ENCODE measurements at places on chromosomes 11 and 22.

DNA sequence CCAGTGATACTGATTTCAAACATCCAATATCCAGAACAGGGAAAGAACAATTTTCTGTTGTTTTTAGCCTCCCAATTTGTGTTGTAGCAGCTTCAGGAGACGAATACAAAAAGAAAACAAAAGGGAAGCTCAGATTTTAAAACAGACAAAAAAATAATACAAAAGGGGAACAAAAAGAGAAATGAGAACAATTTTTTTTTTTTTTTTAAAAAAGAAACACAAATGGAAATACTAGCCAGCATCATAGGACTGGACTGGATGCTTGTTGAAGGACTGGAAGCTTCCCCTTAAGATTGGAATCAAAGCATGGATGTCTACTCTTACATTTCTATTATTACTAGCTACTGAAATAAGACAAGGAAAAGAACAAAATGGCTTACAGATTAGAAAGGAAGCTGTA is 46.5 kb upstream of the SORL1 start:
- no peak for DNase-seq

GRCh38 chr11:17294033-17294432 is 17.5 kb downstream of the NUCB2 start:
- DNase-seq, result no peak

DNA sequence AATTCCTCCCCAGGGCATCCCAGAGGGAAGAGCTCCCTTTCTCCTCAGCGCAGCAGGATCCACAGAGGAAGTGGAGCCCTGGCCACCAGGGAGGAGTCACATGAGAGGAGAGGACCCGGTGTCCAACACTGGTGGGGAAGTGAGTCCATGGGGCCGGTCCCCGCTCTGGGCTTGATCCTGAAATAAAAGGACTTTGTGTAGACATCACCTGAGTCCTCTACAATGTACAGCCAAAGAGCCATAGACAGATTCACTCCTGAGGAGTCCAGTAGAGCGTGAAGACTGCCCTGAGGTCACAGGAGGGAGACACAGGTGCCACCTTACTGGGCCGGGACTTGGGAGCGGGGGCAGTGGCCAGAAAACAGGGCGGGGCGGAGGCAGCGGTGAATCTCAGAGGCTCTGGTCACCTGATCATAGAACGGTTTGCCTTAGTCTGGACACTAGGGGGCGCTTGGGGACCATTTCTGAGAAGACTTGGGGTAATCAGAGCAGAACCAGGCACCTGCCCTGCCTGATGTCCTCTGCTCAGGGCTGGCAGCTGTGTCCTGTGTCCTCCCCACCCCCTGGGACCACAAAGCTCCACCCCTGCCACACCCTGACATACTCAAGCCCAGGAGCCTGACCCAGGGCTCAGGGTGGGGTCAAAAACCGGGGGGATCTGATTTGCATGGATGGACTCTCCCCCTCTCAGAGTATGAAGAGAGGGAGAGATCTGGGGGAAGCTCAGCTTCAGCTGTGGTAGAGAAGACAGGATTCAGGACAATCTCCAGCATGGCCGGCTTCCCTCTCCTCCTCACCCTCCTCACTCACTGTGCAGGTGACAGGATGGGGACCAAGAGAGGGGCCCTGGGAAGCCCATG is 112.7 kb downstream of the VPREB1 start:
- DNase-seq, result peak; percentile 12

DNA sequence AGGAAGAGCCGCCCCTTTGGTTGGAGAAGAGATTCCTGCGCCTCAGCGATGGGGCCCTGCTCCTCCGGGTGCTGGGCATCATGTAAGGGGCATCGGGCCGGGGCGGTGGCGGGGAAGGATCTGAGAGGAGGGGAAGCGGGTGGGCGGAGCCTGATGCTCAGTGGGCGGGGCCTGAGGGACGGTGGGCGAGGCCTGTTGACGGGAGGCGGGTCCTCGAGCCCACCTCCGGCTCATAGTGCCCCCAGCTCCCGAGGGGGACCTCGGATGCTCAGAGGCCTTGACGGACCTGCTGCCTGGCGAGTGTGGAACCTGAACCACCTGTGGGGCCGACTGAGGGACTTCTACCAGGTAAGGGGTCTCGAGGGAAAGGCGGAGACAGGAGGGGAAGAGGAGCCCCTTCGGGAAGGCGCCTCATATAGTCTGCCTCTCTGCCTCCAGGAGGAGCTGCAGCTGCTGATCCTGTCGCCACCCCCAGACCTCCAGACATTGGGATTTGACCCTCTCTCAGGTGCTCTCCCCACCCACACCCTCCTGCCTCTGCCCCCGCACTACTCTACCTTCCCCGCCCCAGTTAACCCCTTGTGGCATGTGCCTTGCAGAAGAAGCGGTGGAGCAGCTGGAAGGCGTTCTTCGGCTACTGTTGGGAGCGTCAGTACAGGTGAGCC is 799 bp downstream of the CCDC88B start:
- no peak for DNase-seq

- peak; percentile 90 for DNase-seq
Observed at GRCh38 chr11:12287009-12287373, 90.4 kb upstream of the PARVA start.

DNA sequence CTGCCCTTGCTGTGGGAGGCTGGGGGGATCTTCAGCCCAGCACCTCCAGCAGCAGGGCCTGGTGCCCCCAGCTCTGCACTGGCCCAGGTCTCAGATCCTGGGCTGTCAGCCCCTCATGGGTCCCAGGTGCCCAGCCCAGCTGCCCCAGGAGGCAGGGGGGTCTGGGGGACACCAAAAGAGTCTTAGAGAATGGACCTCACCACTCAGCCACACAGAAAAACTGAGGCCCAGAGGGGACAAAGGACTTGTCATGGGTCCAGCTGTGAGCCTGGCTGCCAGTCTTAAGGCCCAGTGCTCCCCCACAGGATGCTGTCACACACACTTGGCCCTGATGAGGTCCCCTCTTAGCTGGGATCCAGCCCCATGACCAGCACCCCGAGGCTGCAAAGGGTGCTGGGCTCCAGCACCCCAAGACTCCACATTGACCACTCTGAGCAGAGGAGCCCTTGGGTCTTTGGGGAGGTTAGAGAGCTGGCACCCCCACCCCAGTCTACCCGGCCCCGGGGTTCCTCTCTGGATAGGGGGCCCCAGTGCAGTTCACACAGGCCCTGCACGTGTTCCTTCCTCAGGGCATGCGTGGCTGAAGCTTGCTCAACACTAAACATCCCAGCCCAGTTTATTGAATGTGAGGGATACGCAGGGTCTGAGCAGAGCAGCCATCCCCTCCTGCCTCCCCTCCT is 54.4 kb downstream of the IGLL5 start:
- DNase-seq, result no peak

- DNase-seq, result no peak
Observed at GRCh38 chr22:28935713-28936112, 52.3 kb downstream of the ZNRF3 start.

GRCh38 chr11:16078936-16079335 is 277.4 kb downstream of the SOX6 start:
- DNase-seq, result no peak

DNA sequence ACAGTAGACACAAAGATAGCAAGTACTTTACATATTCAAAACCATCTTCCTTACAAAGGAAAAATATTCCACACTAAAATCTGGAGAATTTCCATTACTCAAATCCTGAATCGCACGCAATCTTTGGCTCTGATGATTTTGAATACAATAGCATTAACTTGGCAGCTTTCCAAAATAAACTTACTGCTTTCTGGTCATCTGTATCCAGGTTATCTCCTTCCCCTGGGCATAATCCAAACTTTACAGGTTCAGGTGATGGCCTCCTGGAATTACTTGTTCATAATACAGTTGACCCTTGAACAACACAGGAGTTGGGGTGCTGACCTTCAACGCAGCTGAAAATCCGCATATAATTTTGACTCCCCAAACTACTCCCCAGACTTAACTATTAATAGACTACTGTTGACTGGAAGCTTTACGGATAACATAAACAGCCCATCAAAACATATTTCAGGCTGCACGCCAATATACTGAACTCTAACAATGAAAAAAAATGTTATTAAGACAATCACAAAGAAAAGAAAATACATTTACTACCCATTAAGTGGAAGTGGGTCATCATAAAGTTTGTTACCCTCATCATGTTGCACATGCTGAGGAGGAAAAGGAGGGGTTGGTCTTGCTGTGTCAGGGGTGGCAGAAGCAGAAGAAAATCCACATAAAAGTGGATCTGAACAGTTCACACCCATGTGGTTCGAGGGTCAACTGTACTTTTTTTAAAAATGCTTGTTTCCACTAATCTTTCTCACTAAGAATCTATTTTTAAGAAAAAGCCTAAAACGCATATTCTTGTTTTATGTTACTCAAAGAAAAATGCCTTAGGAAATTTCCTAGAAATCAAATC is 6.5 kb downstream of the MTMR2 start:
- DNase-seq, result no peak

- DNase-seq, result no peak
Observed at GRCh38 chr11:79185351-79185750, 255.5 kb downstream of the TENM4 start.

DNA sequence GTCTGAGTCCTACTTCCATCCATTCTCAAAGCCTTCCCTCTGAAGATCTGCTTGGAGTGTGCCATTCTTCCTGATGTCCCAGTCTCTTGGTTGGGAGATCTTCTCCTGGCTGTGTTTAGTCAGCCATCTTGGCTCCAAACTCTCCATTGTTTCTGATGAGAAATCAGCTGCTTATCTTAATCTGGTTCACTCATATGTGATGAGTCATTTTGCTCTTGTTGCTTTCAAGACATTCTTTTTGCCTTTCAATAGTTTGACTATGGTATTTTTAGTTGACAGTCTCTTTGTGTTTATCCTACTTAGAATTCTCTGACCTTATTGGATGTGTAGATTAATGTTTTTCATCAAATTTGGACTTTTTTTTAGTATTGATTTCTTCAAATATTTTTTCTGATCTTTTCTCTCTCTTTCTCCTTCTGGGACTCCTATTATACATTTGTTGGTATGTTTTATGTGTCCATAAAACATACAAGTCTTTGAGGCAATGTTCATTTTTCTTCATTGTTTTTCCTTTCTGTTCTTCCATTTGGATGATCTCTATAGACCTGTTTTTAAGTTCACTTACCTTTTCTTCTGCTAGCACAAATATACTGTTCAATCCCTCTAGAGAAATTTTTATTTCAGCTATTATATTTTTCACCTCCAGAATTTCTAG is 77.2 kb upstream of the CLPB start:
- DNase-seq, result no peak

GRCh38 chr11:47186076-47186699 is at the start of gene PACSIN3:
PACSIN3 (minus strand) TSS chr11:47186434; CDS start chr11:47182727, 3,707 bp downstream.
- no peak for DNase-seq

DNA sequence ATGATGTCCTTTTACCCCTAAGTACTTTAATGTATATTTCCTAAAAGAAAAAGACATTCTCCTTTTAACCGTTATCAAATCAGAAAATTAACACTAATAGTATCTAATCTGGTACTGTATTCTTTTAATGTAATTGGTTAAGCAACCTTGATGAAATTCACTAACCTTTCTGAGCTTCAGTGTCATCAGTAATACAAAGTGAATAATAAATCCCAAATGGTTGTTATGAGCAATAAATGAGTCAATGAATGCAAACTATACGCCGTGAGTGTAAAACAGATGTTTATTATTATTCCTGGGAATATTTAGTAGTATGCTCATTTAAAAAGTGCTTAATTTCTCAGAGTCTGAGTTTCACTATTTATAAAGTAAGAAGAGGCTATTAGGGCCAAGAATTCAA is 21.5 kb downstream of the UEVLD start:
- no peak for DNase-seq

DNA sequence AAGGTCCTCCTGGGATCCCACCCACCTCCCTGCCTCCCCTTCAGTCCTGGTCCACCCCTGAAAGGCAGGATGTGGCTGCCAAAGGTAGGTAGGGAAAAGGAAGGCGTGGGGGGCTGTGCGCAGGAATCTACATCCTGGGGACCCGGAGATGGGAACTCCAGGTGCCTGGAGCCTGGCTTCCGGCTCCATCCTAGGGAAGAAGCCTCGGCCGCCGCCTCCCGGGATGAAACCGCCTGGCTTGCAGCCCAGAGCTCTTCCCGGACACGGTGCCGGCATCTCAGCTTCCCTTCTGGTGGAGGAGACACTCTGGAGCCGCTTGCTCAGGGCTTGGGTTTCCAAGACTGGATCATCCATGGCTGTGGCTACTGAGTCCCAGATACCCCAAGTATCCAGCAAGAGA is 33.3 kb upstream of the PDGFB start:
- no peak for DNase-seq

GRCh38 chr11:17496406-17496805 is 19.8 kb upstream of the ABCC8 start:
- no peak for DNase-seq

DNA sequence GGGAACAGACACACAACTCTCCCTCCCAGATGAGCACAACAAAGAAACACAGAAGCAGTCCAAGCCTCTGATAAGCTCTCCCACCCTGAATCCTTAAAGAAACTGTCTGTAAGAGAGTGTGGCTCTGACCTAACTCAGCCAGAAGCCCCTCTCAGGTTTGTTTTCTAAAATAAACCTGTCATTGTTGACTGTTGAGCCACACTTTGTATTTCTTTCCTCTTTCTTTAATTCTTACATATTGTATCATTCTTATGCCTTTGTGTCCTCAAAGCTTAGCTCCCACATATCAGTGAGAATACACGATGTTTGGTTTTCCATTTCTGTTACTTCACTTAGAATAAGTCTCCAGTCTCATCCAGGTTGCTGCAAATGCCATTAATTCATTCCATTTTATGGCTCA is 7.8 kb upstream of the OR8D2 start:
- DNase-seq, result no peak

- DNase-seq, result no peak
Observed at GRCh38 chr22:20436768-20437612, 635 bp downstream of the SCARF2 start.

DNA sequence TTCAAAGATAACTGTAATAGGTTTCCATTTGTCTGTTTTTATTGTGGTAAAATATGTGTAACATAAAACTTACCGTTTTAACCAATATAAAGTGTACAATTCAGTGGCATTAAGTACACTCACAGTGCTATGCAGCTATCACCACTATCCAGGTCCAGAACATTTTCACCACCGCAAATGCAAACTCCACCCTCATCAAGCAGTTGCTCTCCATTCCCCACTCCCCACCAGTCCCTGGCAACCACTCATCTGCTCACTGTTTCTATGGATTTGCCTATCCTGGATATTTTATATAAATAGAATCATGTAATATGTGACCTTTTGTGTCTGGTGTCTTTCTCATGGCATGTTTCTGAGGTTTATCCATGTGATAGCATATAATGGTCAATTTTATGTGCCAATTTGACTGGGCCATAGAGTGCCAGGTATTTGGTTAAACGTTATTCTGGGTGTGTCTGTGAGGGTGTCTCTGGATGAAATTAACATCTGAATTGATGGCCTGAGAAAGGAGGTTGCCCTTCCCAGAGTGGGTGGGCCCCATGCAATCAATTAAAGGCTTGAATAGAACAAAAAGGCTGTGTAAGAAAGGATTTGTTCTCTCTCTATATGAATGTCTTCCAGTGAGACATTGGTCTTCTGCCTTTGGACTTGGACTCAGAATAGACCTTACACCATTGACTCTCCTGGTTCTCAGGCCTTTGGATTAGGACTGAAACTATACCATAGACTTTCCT is 17.2 kb upstream of the SMCO4 start:
- no peak for DNase-seq

GRCh38 chr11:10438458-10438857 is 16.6 kb upstream of the AMPD3 start:
- no peak for DNase-seq
